ENCODE measurements at places on chromosomes 7 and 10.
A peak's percentile ranks its signal among the peaks of the same experiment; 100 is the strongest.

DNA sequence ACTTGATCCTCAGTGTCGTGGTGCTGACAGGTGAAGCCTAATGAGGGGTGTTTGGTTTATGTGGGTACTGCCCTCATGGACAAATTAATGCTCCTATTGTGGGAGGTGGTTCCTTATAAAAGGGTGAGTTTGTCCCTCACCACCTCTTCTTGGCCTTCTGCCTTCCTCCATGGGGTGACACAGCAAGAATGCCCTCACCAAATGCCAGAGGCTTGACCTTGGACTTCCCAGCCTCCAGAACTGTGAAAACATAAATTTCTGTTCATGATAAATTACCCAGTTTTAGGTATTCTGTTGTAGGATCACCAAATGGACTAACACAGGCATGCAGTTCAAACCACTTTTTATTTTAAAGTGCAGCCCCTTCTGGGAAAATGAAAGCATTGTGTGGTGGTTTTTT is 39.4 kb downstream of the BAMBI start:
- DNase-seq = peak; percentile 30

GRCh38 chr7:7203813-7204575 is 21.6 kb downstream of the C1GALT1 start:
- DNase-seq = no peak

DNA sequence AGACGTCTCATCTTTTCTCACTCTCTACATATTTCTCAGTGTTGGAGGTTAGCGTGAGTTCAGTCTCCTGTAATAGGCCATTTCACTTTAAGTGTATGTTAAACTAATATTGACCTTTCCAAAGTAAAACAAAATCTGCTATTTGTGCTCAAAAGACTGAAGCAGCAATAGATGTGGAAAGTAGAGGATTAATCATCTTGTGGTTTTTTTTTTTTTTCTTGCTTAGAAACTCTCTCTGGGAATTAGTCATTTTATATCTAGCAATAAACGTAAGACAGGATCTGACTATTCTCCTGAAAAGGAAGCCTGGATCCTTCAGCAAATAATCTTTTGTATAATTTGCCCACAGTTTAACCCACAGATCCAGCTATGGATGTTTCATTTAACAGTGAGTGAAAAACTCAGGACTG is 81.7 kb downstream of the NRP1 start:
- DNase-seq = peak; percentile 88

GRCh38 chr7:105806592-105807447 is 69.6 kb downstream of the ATXN7L1 start:
- peak; percentile 58 for DNase-seq

DNA sequence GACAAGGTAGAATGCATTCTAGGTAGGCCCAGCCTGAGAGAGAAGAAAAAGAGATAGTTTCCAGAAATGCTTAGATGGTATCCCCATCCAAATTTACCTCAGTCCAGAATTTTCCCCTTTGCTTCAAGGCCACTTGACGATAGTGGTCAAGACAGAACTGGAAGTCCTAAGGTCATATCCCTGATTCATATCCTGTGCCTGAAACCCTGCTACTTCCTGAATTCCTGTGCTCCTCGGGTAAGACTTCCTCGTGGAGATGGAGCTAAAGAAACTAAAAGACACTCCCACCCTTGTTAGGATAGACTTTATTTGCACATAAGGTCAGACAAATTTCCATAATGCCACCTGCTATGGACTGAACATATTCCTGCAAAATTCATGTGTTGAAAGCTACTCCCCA is 175.9 kb downstream of the EVX1 start:
- no peak for DNase-seq

Measured in fibroblast of lung (primary cell).